Muscle of leg (tissue), 16 donors: ENCODE measurements at places on chromosomes 2 and 18. TPM values are rescaled to one million over a fixed set of nuclear protein-coding genes. Genes with fewer than 3 reads are reported as not detected.

Gene PRSS56
- total RNA-seq = 2.6 TPM

Gene TCF23
- 0.35 TPM for total RNA-seq

Gene GAL3ST2
- total RNA-seq = 0.09 TPM

Gene GPR55
- not detected for total RNA-seq

Gene PREPL
- 110 TPM for total RNA-seq

Gene TSGA10
- total RNA-seq = 3.1 TPM

Gene DGKD
- total RNA-seq = 14.7 TPM

Gene BIN1
- total RNA-seq = 725 TPM
